ENCODE measurements at places on chromosomes 2 and 18. TPM values are rescaled to one million over a fixed set of nuclear protein-coding genes. Genes with fewer than 3 reads are reported as not detected.

Gene PLA2R1
- 1.1 TPM for total RNA-seq

Gene EML6
- total RNA-seq, result 0.90 TPM

Gene SELENOI
- 28.2 TPM for total RNA-seq

Gene TUBA4A
- 18.7 TPM for total RNA-seq

Gene DYNAP
- not detected for total RNA-seq

Gene OR6B2
- 0.23 TPM for total RNA-seq

Gene POTEJ
- total RNA-seq, result not detected

Gene ACTG2
- 8.3 TPM for total RNA-seq

Gene CDK15
- not detected for total RNA-seq

Gene RTKN
- 65.4 TPM for total RNA-seq

Gene ANKMY1
- total RNA-seq, result 5.6 TPM

GRCh38 chr18:57737400-57738060 is 65.6 kb downstream of the ATP8B1 start:
- no peak for DNase-seq

GRCh38 chr2:35794796-35795450 is 560.7 kb upstream of the CRIM1 start:
- no peak for DNase-seq

DNA sequence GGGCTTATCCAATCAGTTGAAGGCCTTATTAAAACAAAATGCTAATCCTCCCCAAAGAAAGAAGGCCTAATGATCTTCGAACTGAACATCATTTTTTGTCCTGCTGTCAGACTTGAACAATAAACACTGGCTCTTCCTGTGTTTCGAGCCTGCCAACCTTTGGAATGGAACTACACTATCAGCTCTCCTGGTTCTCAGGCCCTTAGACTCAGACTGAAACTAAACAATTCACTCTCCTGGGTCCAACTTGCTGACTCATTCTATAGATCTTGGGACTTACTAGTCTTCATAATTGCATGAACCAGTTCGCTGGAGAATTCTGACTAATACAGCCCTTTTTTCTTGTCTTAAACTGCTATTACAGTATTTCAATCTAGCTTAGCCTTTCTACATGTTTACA is 235.2 kb downstream of the LNPK start:
- no peak for DNase-seq

DNA sequence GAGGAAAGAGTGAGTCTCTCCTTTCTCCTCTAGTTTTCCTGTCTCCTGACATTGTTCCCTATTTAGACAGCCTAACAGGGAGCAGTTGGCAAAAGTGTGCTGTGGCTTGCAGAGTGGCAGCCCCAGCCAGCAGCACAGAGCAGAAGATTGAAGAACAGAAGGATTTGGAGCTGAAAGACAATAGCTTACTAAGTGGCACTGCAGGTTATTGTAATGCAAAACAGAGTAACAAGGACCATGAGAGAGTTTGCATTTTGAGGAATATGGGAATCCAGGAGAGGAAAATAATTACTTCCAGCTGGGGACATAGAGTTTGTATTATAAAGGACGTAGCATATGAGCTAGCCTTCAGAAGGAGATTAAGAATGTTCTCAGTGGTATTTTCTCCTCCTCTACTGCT is 342.4 kb downstream of the AKAIN1 start:
- DNase-seq, result no peak

DNA sequence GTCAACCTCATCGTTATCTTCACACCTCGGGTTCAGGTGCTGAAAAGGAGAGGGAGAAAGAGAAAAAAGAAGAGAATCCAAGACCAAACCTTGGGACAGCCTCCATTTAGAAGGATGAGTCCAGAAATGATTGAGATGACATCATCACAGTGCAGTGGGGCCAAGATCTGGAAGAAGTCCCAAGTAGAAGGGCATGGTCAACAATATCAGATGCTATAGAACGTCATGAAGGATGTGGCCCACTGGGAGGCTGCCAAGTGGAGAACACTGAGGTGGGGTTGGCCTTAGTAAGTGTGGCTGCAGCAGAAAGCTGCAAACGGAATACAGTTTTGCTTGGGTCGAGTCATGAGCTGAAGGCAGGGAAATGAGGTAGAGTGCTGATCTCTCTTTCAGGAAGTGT is 91.1 kb upstream of the FZD7 start:
- DNase-seq, result no peak

GRCh38 chr2:241157841-241158545 is 7.7 kb downstream of the PPP1R7 start:
- no peak for DNase-seq

DNA sequence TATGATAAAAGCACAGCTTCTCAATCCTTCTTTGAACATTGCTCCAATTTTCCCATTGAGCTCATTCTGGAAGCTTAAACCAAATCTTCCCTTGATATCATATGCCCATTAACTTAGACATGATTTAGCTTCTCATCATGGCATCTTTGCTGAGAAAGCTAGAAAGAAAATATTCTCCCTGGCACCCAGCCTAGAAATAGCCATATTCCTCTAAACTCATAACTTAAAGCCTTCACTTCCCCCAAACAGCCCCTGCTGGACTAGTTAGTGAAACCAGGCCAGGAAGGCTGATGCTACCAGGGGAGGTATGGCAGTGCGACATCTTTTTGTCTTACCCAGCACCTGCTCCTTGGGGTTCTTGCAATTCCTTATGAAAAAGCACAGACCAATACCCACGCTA is 4.3 kb downstream of the AAK1 start:
- no peak for DNase-seq

DNA sequence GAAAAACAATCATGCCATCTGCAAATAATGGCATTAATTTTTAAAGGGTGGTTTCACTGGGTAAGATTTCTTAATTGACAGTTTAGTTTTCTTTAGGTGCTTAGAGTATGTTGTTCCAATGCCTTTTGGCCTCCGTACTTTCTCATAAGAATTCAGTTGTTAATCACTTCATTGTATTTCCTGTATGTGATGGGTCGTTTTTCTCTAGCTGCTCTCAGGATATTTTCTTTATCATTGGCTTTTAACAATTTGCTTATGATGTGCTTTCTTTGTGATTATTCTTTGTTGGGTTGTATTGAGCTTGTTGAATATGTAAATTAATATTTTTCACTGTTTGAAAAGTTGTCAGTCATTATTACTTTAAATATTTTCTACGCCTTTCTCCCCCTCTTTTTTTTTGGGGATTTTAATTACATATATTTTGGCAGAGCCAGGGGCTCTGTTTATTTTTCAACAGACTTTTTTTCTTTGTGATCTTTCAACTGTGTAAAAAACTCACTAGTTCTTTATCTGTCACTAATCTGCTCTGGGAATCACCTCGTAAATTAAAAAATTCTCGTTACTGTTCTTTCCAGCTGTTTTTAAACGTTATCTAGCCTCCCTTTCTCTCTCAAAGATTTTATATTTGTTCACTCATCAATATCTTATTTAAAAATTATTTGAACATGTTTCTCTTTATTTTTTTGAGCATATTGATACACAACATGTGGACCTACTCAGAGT is 56.2 kb upstream of the IL1R1 start:
- no peak for DNase-seq

- no peak for DNase-seq
Measured at GRCh38 chr2:69994166-69994565, 32.7 kb upstream of the ASPRV1 start.

DNA sequence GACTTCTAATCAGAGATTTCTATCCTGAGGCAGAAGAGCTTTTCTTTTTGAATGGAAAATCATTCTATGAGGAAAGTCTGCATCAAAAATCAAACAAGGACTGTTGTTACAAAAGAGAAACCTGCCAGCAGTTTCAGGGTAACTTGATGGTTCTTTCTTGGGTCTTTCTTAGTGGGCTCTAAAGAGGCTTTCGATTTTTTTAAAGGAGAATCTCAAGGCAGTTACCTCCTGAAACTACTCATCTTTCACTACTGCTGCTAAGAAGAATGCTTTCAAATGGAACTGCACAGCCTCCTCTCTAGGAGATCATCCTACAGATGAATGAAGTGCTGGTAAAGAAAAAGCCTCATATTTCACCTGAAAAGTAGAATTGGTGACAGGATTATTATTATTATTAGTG is 272.3 kb downstream of the ERBB4 start:
- no peak for DNase-seq

- DNase-seq, result no peak
Measured at GRCh38 chr2:212194396-212194795, 344.2 kb downstream of the ERBB4 start.

- DNase-seq, result no peak
Measured at GRCh38 chr2:39708003-39708402, 42.3 kb downstream of the TMEM178A start.

DNA sequence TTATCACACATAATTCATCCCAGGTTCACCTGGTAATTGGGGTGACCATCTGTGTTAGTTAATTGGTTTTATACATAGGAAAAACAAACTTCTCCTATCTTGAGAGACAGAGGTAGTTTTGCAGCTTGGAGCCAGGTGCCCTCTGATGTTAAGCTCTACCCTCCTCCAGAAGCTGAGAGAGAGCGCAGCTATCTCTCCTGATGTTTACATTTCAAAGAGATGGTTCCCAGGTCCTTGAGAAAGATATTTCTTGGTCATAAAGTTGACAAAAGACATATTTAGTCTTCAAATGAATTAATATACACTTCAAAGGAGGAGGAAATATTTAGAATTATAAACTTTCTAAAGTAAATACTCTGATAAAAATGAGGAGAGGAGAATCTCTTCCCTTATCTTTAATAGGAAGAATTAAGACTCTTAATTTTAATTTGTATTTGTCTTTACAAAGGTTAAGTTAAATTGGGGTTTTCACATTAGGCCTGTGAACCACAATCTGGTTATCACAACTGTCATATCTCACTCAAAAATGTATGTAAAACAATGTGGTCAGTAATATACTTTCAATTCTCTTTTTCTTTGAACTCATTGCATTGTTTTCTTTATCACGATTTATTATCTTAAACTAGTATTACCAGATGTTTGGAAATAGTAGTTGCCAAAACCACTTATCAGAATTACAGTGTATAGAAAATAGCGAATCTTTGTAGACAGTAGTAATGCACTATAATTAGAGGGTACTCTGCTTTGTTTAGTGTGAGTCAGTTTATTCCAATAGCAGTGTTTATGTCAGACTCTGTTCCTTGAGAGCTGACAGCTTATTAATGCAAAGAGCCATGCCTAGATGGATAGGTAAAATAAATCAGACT is 26.8 kb downstream of the SERPINB4 start:
- DNase-seq, result no peak

GRCh38 chr2:161586517-161587167 is 37.6 kb upstream of the SLC4A10 start:
- DNase-seq, result no peak

- no peak for DNase-seq
Measured at GRCh38 chr2:73006969-73007710, 64.4 kb downstream of the SFXN5 start.

GRCh38 chr2:74399785-74400184 is 19.7 kb upstream of the DCTN1 start:
- DNase-seq, result no peak

DNA sequence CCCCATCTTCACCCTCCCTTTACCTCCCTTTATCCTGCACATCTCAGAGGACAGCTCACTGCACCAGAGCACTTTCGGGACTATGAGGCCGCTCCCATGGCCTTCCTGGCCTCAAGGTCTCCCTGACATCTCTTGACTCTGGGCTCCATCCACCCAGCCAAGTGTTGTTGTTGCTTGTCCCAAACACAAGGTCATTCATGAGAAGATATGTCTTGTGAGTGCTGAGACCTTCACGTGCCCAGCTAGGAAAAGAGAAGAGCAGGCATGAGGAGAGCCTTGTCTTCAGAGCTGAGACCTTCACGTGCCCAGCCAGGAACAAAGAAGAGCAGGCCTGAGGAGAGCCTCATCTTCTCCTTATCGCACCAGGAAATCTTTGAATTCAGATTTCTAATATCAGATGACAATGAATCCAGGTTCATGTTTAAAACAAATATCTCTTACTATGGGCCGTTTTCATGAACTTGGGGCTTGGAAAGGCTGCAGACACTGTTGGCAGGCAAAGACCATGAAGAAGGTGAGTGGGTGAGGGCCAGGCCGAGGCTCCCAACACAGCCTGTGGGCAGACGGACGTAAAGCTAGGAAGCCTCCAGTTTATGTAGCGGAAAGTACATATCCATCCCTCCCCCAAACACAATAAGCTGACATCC is 256.1 kb downstream of the NDUFA10 start:
- no peak for DNase-seq

- DNase-seq, result no peak
Measured at GRCh38 chr2:54867457-54867856, 144.0 kb downstream of the EML6 start.

DNA sequence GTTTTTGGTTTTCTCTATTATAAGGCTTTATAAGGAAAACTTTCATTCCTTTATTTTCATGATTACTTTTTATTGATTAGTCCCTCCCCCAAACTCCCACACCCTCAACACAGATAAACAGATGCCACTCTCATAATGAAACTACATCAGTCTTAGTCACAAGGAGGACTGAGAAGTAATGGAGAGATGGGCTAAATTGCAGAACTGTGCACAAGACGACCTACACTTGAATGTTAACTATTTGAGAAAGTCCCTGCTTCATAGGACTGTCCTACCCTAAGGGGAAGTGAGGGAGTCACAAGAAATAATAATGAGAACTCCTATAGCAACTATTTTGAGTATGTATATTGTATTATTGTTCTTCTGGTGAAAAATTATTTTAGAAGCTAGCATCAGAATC is 360.8 kb downstream of the RBM43 start:
- DNase-seq, result no peak

GRCh38 chr2:25690058-25690457 is 16.7 kb upstream of the DTNB start:
- DNase-seq, result no peak

DNA sequence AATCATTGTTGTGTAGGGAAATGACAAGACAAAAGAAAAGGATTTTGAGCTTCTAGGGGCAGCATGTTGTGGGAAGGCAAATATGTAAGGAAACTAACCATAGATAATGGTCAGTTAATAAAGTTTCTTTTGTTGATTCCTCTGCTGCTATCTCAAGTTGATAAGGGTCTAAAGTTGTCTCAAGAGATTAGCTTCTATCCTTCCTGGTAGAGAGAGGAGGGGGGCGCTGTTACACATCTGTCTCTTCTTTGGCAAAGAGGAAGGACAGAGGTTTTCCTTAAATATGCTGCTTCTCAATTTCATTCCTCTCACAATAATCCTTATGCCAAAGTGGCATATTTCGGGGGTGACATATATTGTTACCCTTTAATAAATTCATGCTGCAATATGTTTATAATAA is 944.0 kb downstream of the DPP10 start:
- no peak for DNase-seq

DNA sequence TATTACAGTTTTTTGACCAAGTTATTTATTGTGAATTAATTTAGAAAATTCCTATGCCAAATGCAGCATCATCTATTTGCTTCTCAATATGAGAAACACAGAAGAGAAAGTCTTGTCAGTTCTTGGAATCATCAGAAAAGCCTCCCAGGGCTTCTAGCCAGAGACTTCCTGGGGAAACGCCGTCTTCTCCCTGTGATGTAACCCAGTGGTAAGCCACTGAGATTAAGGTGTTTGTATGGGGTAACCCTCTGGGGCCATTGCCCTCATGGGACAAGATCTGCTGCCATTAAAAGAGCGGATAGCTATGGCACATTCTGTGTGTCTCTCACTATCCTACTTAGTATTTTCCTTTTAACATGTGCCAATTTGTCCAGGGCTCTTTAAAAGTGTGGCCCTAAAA is 28.0 kb downstream of the ANKRD29 start:
- DNase-seq, result no peak

Data from endothelial cell (in vitro differentiated cells).